ENCODE measurements at places on chromosomes 13 and 19.

GRCh38 chr13:32229443-32229842, 85.7 kb downstream of the ZAR1L start:
- DNase-seq, result peak; percentile 54

GRCh38 chr19:32232449-32232848, 113.0 kb upstream of the ZNF507 start:
- no peak for DNase-seq

DNA sequence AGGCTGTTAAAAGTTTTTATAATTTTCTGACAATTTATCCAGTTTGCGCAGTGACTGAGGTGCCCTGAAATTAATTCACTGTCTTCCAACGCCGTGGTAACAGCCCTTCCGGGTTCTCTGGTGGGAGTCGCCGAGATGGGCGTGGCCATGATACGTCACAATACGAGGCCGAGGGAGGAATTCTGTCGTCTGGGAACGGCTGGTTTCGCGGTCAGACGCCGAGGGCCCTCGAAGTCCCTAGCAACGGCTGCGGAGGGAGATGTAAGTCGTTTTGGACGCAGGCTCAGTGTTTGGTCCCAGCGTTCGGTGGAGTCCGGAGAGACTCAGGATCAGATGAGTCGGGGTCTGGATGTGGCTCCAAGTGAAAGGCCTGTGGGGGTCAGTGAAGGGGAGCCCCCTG, 21.7 kb downstream of the ZNF613 start:
- peak; percentile 40 for DNase-seq

DNA sequence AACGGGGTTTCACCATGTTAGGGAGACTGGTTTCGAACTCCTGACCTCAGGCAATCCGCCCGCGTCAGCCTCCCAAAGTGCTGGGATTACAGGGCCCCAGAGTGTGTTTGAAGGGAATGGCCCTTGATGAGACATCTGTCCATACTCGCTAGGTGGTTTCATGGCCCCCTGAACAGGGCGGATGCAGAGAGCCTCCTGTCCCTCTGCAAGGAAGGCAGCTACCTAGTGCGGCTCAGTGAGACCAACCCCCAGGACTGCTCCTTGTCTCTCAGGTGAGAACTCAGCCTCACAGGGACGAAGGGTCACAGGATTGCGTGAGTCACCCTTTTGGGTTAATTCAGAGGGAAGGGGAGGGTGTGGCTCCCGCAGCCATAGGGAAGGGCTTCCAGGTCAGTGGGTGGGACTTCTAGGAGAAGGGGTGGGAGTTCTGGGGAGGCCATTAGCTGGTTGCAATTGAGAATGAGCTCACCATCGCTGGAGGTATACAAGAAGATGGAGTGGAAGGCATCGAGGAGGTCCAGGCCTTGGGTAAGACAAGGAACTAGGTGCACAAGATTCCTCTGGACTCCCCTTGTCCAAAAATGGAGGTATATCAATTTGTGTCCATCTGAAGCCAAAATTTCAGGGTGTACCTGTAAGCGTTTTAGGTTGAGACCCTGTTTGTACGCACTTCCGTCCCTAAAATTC, 9.2 kb downstream of the SHD start:
- DNase-seq, result no peak

DNA sequence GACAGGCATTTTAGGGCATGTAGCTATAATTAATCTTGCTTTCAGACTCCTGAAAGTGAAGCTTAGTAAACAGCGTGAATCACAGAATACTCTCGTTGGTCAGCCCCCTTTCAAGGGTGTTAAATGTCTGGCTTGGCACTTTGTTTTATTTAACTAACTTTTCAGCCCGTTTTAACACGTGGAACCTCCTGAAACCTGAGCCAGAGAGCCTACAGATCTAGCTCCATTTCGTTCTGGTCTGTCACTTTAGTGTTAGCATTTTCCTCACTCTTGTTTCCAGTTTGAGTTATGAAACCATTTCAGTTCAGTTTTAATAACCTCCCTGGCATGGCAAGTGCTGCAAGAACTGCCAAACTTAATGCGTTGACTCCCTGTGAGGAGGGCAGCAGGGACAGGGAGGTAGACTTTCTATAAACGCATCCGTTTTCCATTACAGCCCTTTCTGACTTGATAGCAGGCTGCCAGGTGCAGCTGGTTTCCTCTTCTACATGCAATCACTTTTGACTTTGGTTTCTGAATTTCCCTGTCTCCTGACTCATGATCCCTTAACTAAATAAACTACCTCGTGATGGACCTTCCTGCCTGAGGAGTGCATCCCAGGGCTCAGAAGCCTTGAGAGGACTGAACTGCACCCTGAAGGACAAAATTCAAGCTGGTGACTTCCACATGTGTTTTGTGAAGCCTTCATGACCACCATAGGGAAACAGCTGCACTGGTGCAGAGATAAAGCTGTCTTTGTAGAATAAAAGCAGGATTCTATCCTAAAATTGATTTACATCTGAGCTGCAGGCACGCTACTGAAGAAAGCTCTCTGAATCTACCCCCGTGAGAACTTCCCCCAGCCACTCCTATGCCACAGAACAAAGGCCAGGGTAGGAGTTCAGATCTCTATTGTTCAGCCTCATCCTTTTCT, 192.6 kb downstream of the DLEU7 start:
- DNase-seq, result no peak

- no peak for DNase-seq
Observed at GRCh38 chr19:5092481-5092843, 123.5 kb downstream of the KDM4B start.

DNA sequence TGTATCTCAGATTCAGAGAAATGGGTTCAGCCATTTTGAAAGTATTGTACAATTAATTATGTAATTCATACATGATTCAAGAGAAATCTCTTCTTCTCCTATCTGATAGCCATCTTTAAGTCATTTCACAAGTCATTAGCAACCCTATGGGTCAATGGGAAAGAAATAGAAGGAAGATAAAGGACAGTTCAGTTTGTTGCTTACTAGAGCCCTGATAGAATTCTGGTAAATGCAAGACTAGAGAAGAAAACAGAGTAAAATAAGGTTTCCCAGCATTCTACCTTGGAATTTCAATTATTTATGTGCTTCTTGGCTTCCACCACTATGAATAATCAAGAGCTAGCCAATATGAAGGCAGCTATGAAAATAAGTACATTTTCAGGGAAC, 117.7 kb downstream of the LHFPL6 start:
- peak; percentile 58 for DNase-seq

- DNase-seq, result no peak
Observed at GRCh38 chr13:99125326-99125915, 75.2 kb upstream of the UBAC2 start.

DNA sequence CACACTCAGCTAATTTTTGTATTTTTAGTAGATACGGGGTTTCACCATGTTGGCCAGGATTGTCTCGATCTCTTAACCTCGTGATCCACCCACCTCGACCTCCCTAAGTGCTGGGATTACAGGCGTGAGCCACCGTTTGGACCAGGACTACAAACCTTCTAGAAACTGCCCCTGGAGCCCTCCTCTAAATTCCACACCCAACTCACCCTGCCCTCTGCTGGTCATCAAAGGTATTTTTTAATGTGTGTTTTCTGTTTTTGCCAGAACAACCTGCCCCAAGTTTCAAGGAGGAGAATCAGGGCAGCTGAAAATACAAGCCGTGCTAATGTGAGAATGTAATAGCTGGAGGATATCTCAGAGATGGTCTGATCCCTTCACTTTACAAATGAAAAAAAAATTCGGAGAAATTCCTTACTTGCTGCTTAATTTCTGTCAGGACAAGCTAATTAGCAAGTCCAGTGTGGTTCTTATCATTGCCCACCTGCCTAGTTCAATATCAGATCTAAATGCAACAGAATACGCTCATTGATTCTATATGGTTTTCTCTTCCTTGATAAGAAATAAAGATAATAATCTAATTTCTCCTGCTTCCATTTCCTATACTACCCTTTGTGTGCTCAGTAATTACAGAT, 4.1 kb downstream of the ATP8A2 start:
- DNase-seq, result peak; percentile 65

- no peak for DNase-seq
Observed at GRCh38 chr13:110475117-110475516, 86.4 kb downstream of the RAB20 start.

DNA sequence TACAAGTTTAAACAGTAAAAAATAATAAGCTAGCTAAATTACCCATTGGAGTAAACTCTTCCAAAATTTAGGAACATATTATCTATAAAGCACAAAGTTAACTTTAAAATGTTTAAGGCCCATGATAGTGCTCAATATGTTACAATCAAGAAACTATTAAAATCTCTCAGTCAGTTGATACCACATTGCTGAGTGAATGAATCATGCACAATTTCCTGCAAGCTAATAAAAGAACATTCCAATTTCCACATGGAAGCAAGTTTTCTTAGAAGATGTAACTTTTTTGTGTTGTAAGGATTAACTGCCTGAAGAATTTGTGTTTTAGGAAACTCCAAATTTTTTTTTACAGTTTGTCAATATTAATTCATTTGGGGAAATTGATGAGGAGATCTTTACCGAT, 666.6 kb downstream of the SLITRK1 start:
- peak; percentile 34 for DNase-seq

- peak; percentile 7 for DNase-seq
Observed at GRCh38 chr19:23098988-23099387, 17.8 kb upstream of the ZNF730 start.

DNA sequence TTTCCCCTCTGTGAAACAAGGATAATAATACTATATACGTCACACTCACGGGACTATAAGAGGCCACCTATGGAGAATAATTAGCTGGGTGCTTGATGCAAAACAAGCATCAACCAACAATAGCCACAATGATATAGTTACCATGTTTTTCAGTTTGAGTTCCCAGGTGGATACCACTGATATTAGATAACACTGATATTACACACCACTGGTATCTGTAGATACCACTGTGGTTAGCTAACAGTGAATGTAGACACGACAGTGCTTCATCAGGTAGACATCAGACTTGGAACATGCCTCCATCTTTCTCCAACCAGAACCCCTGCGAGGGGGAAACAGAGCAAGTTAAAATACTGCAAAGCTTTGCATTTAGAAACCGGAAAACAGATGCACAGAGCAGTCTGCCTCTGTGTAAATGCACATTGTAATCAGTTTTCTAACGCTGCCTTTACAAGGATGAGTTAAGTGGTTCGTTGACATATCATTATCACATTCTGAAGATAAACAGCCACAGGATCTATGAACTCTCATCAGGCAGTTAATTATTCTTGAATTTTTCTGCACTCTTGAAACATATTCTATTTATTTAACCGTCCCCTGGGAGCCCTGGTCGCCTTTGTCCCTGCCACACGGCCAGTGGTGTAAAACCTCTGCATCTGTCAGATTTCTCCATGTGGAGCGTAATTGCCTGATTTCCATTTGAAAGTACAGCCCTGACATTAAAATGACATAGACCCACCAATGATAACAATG, 80.7 kb downstream of the RNASEH2B start:
- DNase-seq, result no peak

GRCh38 chr13:21546372-21546771, 57.6 kb downstream of the MICU2 start:
- no peak for DNase-seq

DNA sequence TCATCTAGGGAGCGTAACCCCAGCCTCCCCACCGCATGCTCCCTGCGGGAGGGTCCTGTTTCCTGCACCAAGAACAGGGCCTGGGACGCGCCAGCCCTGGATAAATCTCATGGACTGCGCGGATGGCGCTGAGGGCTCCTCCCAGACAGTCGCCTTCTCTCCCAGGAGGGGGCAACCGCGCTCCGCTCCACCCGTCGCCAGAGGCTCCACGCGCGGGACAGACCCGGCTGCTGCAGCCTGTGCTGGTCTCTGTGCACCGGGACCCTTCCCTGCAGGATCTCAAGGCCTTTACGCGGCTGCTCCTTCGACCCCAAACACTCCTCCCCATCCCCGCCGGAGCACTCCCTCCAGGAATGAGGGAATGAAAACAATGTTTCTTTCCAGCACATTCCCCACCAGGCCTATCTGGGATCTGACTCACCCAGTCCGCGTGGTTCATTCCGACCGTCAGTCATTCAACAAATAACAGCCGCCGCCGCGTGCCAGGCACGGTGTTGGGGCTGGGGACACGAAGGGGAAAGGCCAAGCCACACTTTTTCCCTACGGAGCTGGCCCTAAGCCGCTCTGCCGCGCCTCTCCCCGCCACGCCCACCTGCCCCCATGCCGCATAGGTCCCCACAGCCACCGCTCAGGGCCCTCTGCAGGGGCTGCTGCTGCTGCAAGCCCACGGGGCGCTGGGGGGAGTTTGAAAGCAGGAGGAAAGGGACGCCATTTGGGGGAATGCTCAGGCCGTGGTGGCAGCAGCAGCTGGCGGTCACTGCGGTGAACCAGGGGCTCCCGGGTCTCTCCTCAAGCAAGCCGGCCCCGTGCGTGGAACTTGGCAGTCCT, 6.0 kb downstream of the PNMA8B start:
- DNase-seq, result peak; percentile 85

DNA sequence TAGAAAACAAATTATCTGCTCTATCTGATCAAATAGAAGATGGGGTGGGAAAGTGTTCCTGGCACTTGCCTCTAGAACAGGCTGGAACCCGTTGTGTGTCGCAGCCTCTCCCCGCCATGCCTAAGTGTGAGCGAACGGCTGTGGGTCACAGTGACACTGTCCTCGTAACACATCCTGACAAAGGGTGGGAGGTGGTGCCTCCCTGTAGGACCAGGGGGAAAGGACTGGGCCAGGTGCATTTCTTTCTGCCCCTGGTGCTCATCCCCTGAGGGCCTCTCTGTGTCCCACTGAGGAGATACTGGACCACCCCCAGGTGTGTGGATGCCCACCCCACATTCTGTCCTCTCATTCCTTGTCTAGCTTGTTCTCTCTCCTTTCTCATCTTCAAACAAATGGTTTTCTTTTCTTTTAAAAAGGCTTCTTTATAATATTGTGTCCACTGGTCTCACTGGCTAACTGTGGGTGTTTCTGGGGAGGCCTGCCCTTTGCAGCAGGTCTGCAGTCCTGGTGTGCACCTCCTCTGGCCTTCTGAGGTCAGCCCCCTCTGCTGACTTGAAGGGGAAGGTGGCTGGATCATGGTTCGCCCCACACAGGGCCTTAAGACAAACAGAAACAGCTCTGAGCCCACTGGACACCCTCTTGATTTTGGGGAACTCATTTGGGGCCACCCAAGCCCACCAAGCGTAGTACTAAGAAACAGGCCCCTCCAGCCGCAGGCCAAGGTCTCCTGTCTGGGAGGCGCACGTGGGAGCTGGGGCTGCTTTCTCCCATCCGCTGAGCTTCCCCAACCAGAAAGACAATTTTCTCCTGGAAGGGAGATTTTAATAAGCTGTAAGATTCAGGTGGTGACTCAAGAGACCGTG, 152.5 kb upstream of the SOX1 start:
- no peak for DNase-seq

- DNase-seq, result peak; percentile 95
Observed at GRCh38 chr19:34217952-34218817, 36.2 kb upstream of the GARRE1 start.

Measured in astrocyte of the hippocampus (primary cell).